Activated CD4-positive, alpha-beta T cell treated with anti-CD3 and anti-CD28 coated beads, Interleukin-10, Interleukin-2, amounts not matched to agents 100 ng/mL and 50 ng/mL, durations not matched to agents 16 hours and 8 hours (primary cell): ENCODE measurements at places on chromosomes 4 and X.

- no peak for DNase-seq
These were observed 25.9 kb upstream of the ING2 start for GRCh38 chr4:183478926-183479325.

- peak; percentile 83 for DNase-seq
These were observed 57.2 kb downstream of the IRF2 start for GRCh38 chr4:184416913-184417734.

GRCh38 chr4:123288309-123289025 is 108.1 kb upstream of the SPRY1 start:
- DNase-seq = no peak

GRCh38 chr4:180542445-180543100 is 1700.6 kb upstream of the TENM3 start:
- DNase-seq = no peak

- peak; percentile 40 for DNase-seq
These were observed 797 bp downstream of the CD99L2 start for GRCh38 chrX:150897421-150898320.

GRCh38 chrX:139932073-139932900 is 566 bp downstream of the ATP11C start:
- DNase-seq = peak; percentile 22

DNA sequence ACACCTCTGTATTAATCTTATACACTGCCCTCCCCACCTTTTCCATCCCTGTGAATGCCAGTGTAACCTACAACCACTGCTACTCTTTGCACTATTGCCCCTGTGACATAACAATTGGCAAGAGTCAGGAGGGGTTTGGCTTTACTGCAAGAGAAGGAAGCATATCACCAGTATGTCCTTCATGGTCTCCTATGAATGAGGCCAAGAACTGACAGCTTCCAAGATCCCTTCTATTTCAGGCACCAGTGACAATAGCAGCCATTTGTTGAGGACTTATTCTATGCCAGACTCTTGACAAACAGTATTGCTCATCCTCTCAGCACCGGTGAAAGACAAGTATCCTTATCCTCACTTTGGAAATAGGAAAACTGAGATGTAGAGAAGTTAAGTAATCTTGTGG is 363.9 kb downstream of the MID1IP1 start:
- no peak for DNase-seq

DNA sequence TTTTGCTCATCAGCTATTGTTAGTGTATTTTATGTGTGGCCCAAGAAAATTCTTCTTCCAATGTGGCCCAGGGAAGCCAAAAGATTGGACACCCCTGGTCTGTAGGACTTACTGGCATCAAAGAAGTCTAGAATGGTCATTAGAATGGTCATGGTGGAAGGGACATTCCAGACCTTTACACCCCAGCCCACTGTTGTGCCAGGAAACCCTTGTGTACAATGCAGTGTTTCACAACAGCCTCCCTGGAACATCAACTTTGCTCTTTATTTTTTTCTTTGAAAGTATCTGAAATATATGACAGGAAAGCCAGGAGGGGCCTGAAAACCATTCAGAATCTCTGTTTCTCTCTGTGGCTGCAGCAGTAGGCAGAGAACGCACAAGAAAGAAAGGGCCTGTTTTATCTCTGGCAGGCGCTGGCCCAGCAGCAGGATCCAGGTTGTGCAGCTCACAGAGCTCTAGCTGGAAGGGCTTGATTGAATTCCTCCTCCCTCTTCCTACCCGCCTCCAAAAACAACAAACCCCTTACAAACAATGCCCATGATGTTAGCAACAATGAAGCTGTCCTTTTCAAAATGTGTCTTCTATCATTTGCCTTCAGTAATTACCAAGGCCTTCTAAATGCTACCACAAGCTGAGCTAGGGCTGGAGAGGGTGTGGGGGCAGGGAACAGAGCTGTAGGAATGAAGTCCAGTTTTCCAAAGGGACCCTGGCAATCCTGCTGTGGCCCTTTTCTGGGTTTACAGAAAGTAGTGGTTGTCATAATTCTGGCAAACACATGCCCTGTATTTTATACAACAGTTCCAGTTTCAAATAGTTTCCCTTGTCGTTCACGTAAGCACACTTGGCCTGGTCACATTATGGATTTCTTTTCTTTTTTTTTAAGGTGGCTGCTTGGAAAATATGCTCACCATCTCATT is 32.3 kb upstream of the TFDP3 start:
- no peak for DNase-seq

DNA sequence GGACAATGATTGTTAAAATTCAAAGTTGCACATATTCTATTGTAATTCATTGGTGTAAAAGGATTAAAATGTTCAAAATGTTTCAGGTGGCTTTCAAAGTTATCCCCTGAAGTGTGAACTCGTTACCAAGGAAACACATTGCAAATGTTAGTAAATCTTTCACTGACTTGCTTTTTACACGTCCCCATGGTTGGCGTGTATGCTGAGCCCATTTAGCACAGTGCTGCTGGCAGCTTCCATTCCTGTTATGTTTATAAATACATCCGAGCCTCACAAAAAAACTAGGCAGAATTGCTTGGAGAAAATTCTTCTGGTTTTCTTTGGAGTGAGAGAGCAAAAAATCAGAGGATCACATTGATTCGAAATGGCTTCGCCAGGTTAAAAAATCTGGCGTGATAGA is 105.9 kb upstream of the HPGD start:
- no peak for DNase-seq

- DNase-seq = no peak
These were observed 614.0 kb upstream of the BOD1L1 start for GRCh38 chr4:14241574-14241973.

- no peak for DNase-seq
These were observed 744 bp downstream of the NPY5R start for GRCh38 chr4:163344147-163345125.

DNA sequence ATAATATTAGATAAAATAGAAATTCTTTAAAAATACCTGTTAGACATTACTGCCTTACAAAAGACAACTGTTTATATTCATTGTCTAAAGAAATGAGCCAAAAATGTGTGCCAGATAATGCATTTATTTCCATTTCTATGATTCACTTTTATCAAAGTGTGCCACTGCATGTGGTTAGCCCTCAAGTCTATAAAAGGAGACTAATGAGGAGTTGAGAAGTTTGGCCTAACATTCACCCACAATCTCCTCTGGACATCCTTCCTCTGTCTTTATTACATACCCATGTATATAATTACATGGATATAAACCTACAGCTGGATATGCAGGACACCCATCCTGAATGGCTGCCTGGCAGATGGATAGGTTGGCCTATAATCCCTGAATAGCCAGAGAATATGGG is 42.6 kb upstream of the PDE5A start:
- no peak for DNase-seq

GRCh38 chrX:115895678-115896329 is 274.7 kb upstream of the AGTR2 start:
- DNase-seq = no peak

DNA sequence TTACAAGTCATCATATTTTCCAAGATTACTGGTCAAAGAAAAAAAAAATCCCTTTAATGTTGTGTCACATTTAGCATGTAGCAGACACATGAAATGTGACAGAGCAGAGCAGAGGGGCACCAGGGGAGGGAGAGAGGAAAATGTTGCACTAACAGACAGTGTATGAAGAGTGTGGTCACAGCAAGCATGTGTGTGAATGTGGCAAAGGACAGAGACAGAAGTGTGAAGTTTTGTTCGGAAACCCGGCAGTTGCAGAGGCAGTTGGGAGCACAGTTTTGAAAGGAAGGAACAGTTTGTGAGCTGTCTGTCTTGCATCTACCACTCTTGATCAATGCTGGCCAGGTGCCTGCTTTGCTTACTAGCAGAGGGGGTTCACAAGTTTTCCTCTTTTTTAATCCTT is 83.9 kb upstream of the MAP3K15 start:
- no peak for DNase-seq

GRCh38 chr4:105276361-105277104 is 129.9 kb downstream of the TET2 start:
- DNase-seq = no peak

GRCh38 chr4:29538889-29539646 is 1181.1 kb upstream of the PCDH7 start:
- no peak for DNase-seq

GRCh38 chr4:105280338-105281123 is 133.9 kb downstream of the TET2 start:
- DNase-seq = no peak

- DNase-seq = no peak
These were observed 30.4 kb downstream of the COX7B2 start for GRCh38 chr4:46878641-46879040.

- no peak for DNase-seq
These were observed 58.2 kb upstream of the PTCHD1 start for GRCh38 chrX:23276475-23276874.

GRCh38 chr4:179097741-179098140 is 1655.5 kb upstream of the AGA start:
- DNase-seq = no peak

- peak; percentile 31 for DNase-seq
These were observed 128.6 kb downstream of the SHROOM3 start for GRCh38 chr4:76563454-76564122.

- DNase-seq = peak; percentile 17
These were observed 59.5 kb downstream of the MTM1 start for GRCh38 chrX:150627957-150628356.

DNA sequence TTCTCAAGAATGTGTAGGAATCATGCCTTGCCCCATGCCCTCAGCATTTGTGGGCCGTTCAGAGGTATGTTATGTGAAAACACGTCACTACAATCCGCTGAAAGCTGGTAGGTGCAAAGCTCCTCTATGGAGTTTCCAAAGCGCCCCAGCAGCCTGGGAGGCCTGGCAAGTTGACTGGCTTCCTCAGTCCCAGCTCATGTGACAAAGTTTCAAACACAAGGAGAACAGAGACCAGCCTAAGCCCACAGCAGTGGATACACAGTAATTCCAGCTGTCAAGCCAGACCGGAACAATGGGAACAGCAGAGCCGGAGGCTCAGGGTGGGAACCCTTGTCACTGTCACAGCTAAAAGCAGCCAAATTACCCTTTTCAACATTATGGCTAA is 33.5 kb downstream of the NAT8L start:
- DNase-seq = no peak

- no peak for DNase-seq
These were observed 63.5 kb downstream of the EVC start for GRCh38 chr4:5774416-5775036.

- DNase-seq = no peak
These were observed 309.2 kb downstream of the EVC2 start for GRCh38 chr4:5399124-5399523.

DNA sequence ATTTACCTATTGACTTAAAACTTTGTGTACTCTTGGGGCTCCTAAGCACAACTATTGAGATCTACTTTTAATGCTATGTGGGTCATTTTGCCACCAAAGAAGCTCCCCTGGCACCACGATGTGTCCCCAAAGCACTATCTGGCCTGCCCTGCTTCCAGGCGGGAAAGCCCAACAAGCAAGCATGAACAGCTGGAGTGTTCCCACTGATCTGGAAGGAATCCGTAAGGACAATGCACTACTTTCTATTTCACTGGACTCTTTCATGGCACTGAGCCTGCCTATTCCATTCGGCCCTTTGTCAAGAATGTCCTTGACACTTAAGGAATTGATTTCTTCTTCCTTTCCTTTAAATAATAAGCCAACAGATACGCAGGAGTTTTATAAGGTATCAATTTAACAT is 38.8 kb downstream of the GRIA3 start:
- DNase-seq = no peak

DNA sequence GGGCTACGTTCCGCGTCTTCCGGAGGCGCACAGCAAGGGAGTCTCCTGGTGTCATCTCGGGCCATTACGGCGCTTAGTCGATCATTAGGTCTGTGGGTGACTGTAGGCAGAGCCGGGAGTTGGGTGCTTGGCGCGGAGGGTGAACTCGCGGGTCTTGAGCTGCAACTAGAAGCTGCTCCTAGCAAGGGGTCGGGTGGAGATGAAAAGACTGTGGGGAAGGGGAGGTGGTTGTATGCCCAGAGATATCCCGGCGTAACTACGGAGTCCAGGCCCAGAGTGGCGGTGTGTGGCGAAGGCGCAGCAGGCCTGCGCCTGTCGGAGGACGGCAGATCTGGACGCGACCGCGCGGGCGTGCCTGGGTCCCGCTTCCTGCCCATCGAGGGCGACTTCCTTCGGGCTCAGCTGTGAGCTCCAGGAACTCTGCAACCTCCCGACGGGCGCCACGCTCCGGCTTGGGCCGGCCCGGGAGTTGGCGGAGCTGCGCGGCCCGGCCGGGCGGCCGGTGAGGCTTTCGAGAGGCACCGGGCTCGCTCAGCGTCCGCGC is 2.7 kb upstream of the NKX3-2 start:
- DNase-seq = no peak

GRCh38 chr4:174120446-174121295 is 162.8 kb downstream of the FBXO8 start:
- DNase-seq = peak; percentile 45

DNA sequence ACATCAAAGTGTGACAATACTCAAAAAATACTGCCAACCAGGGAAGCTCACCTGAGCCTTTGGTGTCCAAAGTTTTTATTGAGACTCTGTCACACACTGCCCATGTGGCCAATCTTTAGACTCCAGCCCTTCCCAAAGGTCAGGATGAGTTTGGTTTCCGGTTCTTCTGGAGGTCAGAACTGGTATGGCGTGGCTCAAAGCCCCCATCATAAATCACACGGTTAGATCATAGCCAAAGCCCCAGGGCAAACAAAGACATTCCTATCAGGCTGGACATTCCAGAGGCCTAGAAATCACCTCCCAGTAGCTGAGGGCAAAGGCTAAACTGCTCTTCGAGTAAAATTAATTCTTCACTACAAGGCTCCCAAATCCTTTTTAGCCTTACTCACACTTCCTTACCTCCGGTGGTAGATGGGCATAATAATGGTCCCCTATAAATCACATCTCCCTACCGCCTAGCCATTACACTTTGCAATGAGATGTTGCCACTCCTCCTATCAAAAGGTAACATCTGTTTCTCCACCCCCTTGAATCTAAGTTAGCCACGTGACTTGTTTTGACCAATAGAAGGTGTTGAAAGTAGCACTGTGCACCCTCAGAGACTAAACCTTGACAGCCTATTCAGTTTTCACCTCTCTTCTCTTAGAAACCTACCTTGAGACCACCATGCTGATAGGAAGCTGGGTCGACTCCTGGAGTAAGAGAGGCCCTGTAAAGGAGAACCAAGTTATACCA is 137.8 kb upstream of the DUSP21 start:
- no peak for DNase-seq

DNA sequence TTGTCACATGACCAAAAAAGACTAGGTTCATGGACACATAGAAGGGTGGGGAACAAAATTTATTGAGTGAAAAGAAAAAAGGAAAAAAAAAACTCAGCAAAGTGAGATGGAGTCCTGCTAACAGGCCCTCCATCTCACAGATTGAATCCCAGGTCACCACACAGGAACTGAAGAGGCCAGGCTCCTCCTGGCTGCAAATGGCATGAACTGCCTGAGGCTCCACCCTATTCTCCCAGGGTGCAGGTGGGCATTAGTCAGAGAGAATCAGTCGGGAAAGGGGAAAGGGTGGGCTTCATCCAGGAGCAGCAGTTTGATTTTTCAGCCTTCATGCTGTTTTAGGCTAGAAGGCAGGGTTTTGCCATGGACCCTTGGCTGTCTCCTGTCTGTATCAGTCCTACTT is 128.5 kb upstream of the GRID2 start:
- no peak for DNase-seq

- DNase-seq = peak; percentile 73
These were observed 361 bp downstream of the QDPR start for GRCh38 chr4:17511509-17511949.
